ENCODE measurements at places on chromosomes 1 and 21.
A peak's percentile ranks its signal among the peaks of the same experiment; 100 is the strongest.

DNA sequence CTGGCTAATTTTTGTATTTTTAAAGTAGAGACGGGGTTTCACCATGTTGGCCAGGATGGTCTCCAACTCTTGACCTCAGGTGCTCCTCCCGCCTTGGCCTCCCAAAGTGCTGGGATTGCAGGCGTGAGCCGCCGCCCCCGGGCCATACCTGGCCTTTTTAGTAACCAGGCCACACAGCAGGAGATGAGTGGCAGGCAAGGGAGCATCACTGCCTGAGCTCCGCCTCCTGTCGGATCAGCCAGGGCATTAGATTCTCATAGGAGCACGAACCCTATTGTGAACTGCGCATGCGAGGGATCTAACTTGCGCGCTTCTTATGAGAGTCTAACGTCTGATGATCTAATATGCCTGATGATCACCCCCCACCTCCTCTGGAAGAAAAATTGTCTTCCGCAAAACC, 308.7 kb upstream of the PRMT6 start:
- DNase-seq, result no peak

- DNase-seq, result no peak
These were observed 8.8 kb upstream of the THEMIS2 start for GRCh38 chr1:27863538-27863915.

DNA sequence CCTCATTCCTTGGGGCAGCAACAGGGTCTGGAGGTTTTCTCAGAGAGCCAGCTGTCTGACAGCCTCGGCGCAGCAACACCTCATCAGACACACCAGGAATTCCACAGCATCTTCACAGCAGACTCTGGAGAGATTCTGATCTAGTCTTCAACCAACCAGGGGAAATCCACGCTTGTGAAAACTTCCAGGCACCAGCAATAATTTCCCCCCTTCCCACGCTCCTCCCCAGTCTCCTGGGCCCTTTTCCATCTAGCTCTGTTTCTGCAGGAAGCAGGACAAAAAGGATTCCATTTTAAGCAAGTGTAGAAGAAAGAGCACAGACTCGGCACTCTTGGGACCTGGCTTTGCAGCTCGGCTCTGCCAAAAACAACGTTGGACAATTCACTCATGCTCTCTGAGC, 44.3 kb upstream of the CAPZB start:
- DNase-seq, result no peak

- DNase-seq, result peak; percentile 21
These were observed 3.4 kb downstream of the CEP85 start for GRCh38 chr1:26237230-26237966.

DNA sequence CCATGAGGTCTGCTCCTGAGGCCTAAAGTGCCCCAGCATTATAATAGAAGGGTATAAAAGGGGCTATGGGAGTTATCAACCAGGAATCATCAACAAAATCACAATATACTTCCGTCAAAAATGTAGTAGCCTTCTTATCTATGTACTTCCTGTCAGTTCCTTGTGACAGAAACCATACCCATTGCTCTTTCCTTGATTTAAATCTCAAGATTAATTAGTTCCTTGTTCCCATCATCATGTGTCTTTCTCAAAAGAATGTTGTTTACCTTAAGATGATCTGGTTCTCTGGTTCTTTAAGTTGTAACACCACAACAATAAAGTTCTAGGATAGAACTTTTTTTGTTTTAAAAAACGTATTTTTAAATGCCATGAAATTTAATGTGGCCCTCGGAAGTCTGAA, 833.3 kb downstream of the LTN1 start:
- DNase-seq, result no peak

GRCh38 chr1:21567241-21568005, 58.2 kb downstream of the ALPL start:
- DNase-seq, result no peak

- no peak for DNase-seq
These were observed 943 bp downstream of the SEMA6C start for GRCh38 chr1:151145304-151146071.

- DNase-seq, result no peak
These were observed 20.6 kb downstream of the NPR1 start for GRCh38 chr1:153698923-153699714.

DNA sequence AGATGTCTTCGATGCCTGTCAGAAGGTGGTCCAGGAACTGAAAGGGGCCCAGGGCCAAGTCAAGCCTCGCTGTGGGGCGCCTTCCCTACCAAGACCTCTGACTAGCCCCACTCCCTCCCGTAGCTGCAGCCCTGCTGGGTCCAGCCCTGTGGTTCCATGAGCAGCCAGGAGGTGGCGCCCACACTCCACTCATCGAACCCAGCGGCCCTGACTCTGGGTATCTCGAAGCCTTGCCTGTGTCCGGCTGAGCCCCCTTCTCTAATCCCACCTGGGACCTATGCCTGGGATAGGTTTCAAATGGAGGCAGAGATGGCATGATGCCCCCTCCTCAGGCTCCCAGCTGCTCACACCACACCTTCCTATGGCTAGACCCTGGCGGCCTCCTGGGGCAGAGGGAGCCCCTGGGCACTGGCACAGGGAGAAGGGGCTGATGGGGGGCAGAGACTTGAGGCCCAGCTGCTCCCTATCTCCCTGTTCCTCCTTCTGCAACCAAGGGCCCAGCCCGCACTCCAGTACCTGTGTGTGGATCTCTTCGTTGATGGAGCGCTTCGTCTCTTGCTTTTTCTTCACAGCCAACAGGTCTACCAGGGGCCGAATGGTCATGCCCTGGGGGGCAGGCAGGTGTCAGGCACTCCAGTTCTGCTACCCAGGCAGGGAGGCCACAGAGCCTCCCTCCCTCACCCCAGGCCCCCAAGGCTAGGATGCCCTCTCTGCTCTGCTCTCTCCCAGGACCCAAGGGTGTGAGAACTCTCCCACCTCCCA, 52.0 kb downstream of the SLC9A1 start:
- peak; percentile 66 for DNase-seq

- no peak for DNase-seq
These were observed 40.5 kb downstream of the AK5 start for GRCh38 chr1:77322061-77322900.

DNA sequence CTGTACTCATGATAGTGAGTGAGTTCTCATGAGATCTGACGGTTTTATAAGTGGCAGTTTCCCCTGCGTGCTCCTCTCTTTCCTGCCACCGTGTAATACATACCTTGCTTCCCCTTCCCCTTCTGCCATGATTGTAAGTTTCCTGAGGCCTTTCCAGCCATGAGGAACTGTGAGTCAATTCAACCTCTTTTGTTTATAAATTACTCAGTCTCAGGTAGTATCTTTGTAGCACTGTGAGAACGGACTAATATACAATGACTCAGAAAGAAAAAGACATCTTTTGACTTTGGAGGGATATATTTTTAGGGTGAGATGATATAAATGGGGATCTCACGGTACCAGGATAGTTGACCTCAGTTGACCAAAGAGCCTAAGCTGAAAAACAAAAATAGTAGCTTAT, 74.7 kb upstream of the BACH1 start:
- DNase-seq, result no peak

DNA sequence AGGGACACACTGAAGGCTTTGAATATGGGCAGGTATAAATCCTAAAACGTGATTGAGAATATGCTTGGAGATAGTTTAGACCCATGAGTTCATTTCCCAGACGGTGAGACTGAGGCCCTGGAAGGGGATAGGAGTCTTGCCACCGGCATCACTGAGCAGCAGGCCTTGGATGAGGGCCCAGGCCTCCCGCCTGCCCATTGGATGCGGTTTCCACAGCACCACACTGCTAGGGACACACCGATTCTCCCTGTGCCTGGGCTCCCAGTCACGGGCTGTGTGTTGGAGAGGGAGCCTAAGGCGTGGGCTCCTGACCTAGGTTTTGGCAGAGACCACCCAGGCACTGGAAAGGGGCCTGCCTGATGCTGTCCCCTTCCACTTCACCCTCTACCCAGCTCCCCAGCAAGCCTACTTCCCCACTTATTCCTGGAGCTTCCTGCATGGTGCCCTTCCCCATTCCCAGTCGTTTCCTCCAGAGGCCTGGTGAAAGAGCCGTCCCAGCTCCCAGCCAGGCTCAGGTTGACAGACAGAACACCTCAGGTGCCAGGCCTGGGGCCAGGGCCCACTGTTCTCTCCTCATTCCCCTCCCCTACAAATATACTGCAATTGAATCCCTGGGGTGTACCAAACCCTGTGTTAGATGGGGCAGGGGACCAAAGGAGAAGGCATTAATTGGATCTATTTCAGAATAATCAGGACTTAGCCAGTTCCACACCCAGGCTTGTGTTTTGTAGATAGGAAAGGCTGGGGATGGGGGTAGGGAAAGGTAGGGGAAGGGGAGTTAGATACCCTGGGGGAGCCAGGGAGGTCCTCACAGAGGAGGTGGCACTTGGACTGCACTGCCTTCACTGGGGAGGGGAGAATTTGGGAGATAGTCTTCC, 3.4 kb downstream of the FOXO6 start:
- DNase-seq, result no peak

- DNase-seq, result no peak
These were observed 265.1 kb upstream of the CAMK1G start for GRCh38 chr1:209318181-209319056.

DNA sequence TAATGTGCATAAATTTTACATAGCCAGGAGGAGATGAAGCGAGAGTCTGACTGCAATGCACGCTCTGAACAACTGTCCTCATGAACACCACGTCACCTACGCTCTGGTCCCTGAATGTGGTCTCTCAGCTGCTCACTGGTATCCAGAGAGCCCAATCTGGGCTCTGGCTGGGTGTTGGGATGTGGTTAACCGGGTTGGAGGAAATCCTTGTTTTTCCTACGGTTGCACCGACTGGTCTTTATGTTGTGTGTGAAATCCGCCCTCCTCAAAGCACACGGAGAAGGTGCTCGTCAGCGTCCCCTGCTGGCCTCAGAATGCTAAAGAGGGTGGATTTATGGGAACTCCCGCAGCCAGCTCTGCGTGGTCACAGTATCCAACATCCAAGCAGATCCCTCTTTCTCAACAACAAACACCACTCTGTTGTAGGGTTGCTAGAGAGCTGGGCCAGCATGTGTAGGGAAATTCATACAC, 51.8 kb upstream of the FAM89A start:
- no peak for DNase-seq

DNA sequence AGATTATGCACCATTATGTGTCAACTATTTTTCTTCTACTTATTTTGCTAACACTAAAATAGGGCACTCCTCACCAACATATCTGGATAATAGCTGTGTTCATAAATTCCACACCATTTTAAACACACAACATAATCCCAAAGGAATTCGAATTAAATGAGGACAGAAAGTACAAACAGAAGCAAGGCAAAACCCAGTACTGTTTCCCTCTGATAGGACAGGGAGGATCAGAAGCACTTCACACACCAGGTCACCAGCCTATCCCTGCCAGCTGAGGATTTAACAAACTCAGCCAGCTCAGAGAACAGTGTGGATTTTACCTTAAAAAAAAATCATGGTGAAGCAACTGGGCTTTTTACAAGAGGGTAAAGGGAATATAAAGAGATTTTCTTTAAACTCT, 20.0 kb downstream of the CRYZ start:
- no peak for DNase-seq

DNA sequence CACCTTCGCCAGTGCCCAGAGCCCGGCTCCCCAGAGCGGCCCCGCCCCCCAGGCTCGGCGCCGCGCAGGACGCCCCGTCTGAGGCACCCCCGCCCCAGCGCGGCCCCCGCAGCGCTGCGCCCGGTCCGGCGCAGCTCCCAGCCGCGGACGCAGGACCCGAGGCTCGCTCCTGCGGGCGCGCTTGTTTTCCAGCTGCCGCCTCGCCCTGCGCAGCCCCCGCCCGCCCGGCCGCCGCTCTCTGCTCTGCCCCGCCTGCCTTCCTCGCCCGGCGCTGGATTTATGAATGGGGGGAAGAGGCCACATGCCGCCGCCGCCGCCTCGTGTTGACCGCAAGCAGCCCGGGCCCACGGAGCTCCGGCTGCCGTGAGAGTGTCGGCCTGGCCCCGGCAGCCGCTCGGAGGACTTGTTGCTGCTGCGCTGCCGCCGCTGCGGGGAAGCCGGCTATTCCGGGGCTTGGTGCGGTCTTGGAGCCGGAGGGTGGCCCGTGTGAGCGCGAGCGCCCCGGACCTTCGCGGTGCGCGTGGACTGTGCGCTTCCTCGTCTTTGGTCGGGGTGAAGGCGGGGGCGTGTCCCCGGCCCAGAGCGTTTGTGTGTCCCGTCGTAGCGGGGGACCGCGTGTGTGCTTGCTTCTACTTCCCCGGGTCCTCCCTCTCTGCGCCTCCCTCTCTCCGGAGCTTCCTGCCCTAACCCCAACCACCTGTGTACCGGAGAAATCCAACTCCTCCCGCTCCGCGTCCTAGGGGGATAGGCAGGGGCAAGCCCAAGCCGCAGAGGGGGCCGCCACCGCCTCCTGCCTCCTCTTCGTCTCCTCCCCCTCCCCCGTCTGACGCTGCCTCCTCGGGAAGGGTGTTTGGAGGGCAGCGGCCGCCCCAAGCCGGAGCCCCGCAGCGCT, 736 bp downstream of the KCNC4 start:
- peak; percentile 41 for DNase-seq

GRCh38 chr1:84493747-84494146, 12.4 kb upstream of the SPATA1 start:
- DNase-seq, result no peak

GRCh38 chr21:32710987-32711386, 16.8 kb downstream of the SYNJ1 start:
- no peak for DNase-seq
